ENCODE measurements at places on chromosomes 5 and 9.
A peak's percentile ranks its signal among the peaks of the same experiment; 100 is the strongest.

DNA sequence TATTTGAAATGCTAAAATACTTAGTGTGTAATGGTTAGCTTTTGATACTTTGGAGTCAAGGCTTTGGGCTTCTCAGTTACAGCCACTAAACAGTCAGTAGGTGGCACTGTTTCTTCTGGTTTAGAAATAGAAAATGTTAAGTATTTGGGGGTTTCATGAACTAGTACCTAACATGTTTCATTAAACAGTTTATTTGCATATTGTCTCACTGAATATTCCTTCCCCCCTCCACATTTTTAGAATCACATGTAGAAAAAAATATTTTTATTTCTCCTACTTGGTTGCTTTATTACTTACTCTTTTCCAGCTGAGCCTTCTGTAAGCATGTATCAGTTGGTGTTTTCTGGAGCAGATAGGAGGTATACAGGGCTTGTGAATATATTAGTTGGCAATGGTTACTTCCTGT, 48.0 kb downstream of the IPO11 start:
- DNase-seq: peak; percentile 52

DNA sequence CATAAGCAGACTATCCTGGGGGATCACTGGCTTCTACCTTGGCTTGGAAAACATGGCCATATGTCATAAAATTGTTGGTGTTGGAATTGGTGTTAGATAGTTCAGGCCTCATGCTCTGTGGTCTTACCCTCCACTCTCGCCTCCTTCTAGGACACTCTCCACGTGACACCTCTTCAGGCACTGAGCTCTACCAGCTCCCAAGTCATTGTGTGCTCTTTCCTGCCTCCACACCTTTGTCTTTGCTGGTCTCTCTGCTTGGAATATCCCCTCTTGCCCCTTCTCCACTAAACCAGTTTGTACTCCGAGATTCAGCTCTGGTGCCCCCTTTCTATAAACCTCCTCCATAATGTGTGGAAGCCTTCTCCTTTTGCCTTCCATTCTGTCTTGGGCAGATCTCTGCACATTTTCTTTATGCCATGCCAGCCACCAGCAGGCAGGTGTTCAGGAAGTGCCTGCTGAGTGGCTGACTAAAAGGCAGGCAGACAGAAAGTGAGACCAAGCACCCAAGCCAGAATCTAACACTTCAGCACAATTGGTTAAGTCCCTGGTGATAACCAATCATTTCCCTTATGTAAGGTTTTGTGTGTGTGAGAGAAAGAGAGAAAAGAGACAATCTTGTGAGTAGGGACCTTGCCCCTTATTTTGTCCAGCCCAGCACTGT, 37.7 kb downstream of the SAR1B start:
- DNase-seq: no peak

- peak; percentile 81 for DNase-seq
Measured at GRCh38 chr5:58886315-58887207, 303.7 kb downstream of the RAB3C start.

- no peak for DNase-seq
Measured at GRCh38 chr5:56064984-56065383, 70.2 kb upstream of the IL6ST start.

DNA sequence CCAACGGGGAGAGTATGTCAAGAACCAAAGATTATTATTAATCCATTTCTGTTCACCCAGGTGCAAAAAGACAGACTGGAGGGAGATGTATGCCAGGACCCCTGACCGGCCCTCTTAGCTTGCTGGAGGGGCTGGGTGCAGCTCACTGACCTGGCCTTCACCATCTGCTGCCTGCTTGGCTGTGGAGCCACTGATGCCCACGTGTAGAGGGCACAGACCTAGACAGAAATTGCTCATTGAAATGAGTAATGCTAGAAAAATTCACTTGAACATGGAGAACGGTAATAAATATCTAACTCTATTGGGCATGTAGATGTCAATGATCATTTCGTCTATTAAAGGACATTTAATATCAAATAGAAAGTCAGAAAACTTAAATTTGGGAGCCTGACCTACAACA, 58.8 kb upstream of the ERCC6L2 start:
- no peak for DNase-seq

GRCh38 chr9:113998114-113998513, 80.0 kb downstream of the AMBP start:
- no peak for DNase-seq

DNA sequence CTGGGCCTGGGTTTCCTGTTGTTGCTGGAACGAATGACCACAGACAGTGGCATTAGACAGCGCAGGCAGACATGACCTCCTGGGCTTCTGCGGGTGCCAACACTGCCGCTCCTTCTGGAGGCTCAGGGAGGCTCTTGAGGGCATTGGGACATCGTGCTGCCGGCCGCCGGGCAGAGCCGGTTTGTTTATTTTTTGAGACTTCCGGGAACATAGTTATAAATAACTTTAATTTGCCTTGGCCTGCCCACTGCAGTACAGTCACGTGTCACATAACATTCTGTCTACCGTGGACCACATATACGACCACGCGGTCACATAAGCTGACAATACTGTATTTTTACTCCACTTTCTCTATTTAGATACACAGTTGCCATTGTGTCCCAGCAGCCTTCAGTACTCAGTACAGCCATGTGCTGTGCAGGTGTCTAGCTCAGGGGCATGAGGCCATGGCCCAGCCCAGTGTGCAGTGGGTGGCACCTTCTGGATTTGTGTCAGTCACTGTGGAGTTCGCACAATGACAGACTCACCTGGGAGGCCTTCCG, 8.2 kb upstream of the TOR4A start:
- no peak for DNase-seq

DNA sequence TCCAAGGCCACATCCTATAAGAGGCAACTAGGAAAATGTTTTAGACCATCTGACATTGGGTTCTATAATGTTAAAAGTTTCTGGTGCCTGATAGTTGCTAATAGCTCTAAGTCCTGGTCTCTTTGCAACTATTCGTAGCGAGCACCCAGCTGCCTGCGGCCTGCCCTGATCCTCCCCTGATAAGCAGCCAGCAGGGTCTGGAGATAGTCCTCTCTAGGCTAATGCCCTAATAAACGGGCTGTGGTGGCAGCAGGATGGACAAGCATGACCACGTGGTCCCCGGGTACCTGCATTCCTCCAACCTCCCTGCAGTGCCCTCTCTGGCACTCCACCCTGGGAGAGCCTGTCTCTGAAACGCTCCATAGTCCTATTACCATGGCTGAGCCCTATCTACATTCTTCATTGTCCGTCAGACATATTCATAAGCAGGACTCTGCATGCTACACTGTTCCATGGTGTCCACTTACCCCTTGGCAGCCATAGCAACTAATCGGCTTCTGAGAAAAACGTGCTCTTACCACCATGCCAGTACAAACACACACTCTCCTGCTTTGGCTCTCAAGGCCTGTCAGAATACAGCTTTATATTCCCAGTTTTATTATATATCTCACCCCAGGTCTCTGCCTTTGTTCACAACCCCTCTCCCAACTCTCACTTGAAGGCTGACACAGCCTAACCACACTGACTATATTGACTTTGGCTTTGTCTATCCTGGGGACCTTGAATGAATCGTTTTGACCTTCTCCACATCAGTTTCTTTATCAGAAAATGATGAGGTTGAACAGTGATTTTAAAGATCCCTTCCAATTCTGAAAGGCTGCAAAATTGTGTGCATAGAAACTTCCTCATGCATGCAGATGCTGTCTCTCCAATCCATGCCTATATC, 49.9 kb upstream of the DAPK1 start:
- DNase-seq: no peak

DNA sequence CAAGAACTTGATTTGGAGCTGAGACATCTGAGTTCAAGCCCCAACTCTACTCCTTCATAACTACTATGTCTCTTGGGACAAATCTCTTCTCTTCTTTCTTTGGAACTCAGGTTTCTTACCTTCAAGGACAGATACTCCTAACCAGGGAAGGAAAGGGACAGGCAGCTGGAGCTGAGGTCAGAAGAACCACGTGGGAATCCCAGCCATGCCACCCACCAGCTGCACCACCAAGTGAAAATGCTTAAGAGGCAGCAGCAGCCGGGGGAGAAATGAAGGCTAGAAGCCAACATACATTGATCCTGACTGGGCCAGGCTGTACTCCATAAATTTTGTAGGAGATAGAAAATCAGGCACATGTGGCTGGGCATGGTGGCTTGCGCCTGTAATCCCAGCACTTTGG, 9.6 kb upstream of the OR5C1 start:
- DNase-seq: no peak

GRCh38 chr5:135596157-135596763, 17.5 kb upstream of the CXCL14 start:
- peak; percentile 3 for DNase-seq

- no peak for DNase-seq
Measured at GRCh38 chr9:133387680-133388079, 11.5 kb downstream of the STKLD1 start.

GRCh38 chr5:142800776-142801494, 30.8 kb downstream of the ARHGAP26 start:
- DNase-seq: peak; percentile 31

DNA sequence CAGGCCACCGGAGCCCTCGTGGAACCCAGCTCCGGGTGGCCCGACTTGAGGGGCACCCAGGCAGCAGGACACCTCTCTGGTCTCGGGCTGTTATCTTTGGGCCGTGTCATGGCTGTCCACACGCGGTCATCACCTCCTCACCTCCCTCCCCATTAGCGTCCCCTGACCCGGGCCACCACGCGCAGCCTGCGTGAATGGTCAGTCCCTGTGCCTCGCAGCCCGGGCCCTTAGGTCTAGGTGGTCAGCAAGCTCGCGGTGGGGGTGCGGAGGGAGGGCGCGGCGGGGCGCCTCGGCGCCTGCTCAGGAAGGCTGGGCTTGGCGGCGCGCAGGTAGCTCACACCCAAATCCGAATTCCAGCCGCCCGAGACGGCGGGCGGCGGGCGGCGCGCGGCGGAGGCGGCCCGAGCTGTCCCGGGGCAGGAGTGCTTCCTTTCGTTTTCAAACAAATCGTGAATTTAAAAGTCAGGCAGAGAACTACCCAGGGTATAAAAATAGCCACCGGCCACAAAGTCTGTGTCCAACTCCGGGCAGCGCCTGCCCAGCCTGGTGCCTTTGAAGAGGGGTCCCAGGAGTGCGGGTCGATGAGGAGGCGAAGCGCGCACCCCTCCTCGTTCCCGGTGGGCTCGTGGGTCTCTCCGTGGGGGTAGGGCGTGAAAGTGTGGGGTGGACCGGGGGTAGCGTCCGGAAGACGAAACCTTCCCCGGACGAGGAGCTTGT, 1.0 kb upstream of the RXRA start:
- no peak for DNase-seq

DNA sequence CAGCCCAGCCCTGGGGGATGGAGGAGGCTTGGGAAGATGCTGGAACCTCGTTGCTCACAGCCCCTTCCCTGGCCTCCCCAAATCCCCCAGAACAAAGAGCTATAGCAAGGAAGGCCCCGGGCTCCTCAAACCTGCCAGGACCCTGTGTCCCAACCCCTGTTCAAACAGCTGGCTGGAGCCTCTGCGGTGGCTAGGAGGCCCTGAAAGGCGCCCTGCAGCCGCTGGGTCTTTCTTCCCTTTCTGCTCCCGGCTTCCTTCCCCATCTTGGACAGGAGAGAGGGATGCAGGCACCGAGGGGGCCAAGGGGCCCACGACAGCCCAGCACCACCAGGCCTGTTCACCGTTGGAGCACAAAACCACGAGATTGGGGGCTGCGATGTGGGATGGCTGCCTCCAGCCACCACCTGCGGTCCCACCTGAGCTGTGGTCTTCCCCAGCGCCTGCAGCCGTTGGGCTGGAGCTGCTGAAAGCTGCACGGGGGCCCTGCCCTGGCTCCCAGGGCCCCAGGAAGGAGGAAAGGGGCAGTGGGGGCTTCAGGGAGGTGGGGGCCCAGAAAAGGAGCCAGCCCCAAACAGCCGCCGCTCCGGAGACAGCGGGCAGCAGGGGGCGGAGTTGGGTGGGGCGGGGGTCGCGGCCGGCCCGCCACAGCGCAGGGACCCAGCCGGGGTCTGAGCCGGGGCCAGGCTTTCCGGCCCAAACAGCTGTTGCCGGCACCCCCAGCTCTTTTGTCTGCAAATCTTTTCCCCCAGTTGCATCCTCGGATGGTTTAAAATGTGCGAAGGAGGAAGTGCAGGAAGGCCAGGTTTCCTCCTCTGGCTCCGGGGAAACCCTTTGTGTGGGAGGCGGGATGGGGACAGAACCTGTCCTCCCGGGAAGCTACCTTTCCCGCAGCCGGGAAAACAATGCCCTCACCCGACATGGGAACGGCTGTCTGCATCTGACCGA, 16.1 kb downstream of the NOTCH1 start:
- DNase-seq: no peak

- DNase-seq: no peak
Measured at GRCh38 chr5:142529626-142530278, 156.1 kb downstream of the FGF1 start.

GRCh38 chr9:129586685-129587084, 34.2 kb downstream of the C9orf50 start:
- peak; percentile 68 for DNase-seq
